ENCODE measurements at places on chromosomes 5 and 9.

DNA sequence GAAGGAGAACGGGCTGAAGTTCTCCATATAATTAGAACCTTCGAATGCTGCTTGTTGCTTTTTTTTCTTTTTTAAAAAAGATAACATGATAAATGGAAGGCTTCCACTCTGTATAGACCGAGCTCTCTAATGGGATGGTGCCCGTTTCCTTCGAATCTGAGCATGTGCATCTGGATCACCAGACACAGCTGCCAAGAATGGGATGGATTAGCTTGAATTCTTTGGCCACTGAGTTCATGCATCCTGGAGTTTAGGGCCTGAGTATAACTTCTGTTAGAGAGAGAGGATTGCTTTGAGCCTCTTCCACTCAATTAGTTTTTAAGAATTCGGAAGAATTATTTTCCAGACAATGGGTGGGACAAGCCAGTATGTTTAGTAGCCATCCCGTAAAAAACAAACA lies 93.7 kb upstream of the GDNF start:
- DNase-seq = no peak

DNA sequence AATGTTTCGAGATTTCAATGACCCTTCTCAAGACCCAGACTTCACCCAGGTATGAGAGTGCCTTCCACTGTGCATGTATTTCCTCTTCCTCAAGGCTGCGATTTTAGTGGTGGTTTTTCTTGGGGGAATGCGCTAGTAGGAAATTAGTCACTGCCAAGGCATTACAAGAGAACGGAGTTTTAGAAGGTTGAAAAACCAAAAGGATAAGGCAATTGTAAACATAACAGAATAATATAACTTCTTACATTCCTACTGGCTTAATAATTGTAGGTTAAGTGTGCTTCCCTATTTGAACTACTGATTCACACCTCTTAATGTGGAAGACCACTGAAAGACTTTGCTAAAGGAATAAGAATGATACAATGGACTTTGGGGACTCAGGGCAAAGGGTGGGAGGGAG lies 38.9 kb downstream of the ACO1 start:
- DNase-seq = no peak

DNA sequence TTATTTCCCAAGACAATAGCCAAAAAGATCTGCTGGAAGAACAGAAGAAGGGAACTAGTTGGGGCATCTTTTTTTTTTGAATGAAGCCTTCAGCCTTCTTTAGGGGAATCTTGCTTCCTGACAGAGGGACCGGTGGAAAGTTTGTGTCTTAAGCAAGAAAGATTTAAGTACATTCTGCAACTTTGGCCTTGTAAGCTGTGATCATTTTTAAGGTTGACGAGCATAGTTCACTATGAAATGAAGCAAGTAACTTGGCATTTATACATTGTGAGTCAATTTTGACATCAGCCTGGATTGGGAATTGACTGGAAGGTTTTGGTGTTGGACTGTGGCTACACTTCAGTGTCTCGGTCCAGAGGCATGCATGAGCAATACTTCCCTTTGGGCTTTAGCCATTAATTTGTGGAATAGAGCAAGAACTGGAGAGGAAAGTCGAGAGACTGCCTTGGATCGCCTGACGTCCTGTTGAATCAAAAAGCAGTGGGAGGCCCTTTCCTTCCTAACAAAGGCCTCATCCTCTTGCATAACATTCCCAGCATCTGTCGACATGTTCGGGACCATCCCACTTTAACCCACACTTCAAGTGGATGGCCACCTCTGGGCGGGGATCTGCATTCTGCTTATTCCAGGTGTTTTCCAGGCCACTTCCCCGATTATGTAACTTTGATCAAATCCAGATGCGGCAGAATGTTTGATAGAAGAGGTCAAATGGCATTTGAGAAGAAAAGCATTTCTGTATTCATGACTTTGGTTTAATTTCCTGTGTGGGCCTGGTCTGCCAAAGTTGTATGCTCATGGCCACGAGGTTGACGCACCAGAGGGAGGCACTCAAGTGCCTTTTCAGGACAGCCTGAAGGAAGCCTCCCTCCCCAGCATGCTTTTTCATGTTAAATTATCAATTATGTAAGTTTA lies 12.5 kb downstream of the ABL1 start:
- peak; percentile 97 for DNase-seq

DNA sequence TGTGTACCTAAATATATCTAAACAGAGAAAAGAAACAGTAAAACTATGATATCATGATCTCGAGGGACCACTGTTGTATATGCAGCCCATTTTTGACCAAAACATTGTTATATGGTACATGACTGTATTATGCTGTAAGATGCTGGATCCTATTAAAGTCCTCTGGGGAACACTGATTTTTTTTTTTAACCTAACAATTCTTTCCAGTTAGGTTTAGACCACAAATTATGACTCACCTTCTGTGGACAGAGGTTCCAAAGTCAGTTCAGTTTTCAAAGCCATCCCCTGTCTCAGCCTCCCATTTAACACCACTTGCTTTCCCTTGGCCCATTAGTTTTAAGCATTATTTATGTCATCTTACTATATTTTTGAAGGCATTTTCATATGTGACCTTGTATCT lies 27.1 kb downstream of the TRMO start:
- no peak for DNase-seq

DNA sequence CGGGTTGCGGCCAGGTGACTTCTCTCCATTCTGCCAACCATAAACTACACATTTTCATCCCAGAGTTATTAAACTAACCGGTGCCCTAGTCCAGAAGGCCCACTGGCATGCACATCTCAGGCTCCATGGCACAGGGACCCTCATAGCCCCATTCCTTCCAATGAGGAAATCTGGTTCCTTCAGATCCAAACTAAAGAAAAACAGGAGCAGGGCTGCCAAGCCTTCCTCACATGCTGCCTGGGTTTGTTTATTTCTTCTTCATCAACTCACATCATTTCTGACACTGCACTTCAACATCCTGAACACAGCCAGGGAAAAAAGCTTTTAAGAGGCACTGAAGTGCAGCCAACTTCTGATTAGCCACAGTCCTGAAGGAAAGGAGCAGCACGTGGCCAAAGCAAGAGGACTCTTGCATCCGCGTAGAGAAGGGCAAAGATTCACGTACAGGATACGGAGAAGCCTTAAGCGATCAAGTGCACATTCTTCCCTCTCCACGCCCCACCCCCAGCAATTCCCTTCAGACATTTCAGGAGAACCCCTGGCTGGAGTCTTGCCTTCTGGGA lies 22.5 kb downstream of the LHFPL2 start:
- DNase-seq = no peak

GRCh38 chr5:63128761-63129160 lies 550.1 kb downstream of the LRRC70 start:
- DNase-seq = no peak

- DNase-seq = no peak
Observed at GRCh38 chr5:40025586-40025985, 600.8 kb upstream of the DAB2 start.

DNA sequence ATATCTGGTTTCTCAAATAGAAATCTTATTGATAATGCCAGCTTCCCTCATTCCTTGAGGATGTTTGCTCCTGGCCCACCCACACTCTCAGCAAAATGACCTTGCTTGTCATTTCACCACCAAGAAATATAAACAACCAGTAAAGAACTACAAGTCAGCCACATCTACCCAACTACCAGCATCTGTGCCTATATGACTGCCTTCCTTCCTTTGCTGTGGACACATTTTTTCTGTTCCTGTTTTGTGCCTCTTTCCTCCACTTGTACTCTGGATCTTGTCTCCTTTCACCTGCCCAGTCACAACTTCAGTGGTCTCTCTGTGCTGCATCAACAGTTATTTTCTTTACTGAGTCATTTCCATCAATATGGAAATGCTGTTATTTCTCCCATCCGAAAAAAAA lies 20.3 kb downstream of the KIF2A start:
- no peak for DNase-seq
